Germinal center (tissue), 1 donor: ENCODE measurements at places on chromosomes 6 and 20.

GRCh38 chr20:57587989-57588377, 27.1 kb downstream of the PCK1 start:
- DNase-seq = no peak

DNA sequence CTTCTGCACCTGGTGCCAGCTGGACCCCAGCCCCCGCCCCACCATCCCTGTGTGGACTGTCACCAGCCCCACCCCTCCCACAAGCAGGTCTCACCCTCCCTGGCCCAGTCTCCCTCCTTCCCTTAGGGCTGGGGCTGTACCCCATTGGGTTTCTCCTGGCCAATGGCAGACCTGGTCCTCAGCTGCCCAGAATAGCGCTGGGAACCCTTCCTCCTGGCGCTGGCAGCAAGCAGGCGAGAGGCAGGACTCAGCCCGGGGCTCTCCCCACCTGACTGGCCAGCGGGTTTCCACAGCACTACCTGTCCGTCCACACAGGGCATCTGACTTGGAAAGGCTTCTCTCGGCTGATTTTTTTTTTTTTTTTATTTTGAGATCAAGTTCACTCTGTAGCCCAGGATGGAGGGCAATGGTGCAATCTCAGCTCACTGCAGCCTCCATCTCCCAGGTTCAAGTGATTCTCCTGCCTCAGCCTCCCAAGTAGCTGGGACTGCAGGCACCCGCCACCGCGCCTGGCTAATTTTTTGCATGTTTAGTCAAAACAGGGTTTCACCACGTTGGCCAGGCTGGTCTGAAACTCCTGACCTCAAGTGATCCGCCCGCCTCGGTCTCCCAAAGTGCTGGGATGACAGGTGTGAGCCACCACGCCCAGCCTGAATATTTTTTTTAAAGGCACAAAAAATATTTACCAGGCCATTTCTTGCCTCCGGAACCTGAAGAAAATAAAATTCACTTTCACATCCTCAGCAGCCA, 21.6 kb upstream of the CHRNA4 start:
- no peak for DNase-seq

- DNase-seq = no peak
Measured at GRCh38 chr20:57093766-57094165, 172.7 kb downstream of the BMP7 start.

GRCh38 chr6:115544765-115545671, 515.7 kb downstream of the FRK start:
- DNase-seq = no peak

- no peak for DNase-seq
Measured at GRCh38 chr6:129115471-129115870, 232.5 kb downstream of the LAMA2 start.
